ENCODE measurements at places on chromosomes 1 and 21.

GRCh38 chr1:66730462-66730861 is 21.8 kb upstream of the DYNLT5 start:
- DNase-seq = no peak

GRCh38 chr1:165738794-165739193 is 29.9 kb downstream of the TMCO1 start:
- no peak for DNase-seq

DNA sequence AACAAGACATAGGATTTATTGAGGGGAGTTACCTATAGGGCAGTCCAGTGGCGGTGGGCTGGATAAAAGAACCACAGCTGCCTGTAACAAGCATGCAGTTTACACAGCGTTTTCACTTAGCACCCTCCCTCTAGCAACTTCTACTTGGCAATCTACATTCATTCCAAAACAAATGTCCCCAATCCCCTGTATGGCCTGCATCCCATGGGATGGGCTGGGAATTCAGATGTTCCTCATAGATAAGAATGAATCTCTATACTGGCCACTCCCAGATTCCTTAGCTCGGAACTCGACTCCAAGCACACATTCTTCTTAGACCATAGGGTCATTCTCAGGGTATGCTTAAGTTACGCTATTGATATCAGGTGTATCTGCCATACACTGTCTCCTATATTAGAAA is 33.3 kb downstream of the PCP4 start:
- DNase-seq = no peak

DNA sequence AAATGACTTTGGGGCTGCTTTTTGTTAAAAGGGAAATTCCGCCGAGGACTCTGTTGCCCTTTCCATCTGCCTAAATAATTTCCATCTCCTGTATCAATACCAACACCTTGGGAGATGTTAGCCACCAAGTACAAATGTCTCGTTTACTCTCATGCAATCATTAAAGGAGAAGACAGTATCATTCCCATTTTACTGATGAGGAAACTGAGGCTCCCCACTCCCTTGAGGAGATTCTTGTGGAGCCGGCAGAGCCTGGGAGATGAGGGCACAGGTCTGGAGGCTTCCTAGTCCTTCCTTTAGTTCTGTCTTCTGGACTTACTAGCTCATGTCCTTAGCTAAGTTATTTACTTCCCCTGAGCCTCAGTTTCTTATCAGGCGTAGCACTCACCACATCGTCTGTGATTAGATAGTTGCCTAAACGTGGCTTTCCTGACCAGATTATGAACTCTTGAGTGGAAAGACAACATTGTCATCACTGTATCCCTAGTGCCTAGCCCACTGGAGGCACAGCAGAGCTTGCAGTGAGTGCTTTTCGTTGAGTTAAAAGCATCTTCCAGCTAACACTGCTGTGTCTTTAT is 81.6 kb downstream of the ADSS2 start:
- no peak for DNase-seq

- DNase-seq = no peak
These were observed 4.2 kb upstream of the GPR61 start for GRCh38 chr1:109535481-109535880.

GRCh38 chr1:183837062-183837461 is 32.1 kb downstream of the RGL1 start:
- no peak for DNase-seq

- DNase-seq = no peak
These were observed 6.2 kb downstream of the DNMT3L start for GRCh38 chr21:44255511-44255981.

DNA sequence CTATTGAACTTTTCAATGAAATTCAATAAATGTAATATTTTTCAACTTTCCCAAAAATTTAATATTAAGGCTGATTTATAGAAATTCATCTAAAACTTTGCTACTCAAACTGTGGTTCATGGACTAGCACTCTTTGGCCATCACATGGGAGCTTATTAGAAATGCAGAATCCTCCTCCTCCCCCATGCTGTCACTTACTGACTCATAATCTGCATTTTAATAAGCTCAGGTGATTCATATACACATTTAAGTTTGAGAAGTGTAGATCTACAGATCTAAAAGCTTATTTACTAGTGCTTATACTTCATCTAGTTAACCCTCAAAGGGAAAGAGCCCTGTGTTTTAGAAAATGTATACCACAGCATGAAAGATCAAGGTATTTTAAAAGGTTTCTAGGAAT is 84.3 kb downstream of the HS2ST1 start:
- DNase-seq = no peak

DNA sequence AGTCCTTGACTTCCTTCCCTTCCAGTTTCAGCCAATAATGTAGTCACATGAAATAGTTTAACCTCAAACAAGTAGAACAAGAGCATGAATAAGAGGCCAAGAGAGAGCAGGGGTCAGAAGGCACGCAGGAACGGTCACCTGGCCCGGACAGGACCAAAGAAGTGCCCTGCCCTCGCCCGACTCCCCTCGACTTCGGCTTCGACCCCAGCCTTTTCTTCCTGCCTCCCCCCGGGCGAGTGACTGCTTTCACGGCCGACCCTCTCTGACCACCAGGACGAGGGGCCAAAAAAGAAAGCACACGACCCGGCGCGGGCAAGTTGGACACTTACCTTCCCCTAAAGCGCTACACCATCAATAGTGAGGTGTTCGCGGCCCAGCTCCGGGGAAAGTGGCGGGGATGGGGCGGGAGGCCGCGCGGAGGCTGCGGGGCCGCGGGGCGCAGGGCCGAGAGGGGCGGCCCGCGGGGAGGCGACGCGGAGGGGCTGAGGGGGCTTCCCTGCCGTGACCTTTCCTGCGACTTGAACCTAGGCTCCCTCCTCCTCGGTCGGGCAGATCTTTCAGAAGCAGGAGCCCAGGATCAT is 519 bp downstream of the RERE start:
- no peak for DNase-seq

GRCh38 chr1:81874461-81874860 is 73.7 kb downstream of the ADGRL2 start:
- no peak for DNase-seq

GRCh38 chr1:243452092-243452491 is 196.3 kb downstream of the SDCCAG8 start:
- DNase-seq = peak; percentile 73

GRCh38 chr1:49677706-49678105 is 346.0 kb downstream of the AGBL4 start:
- DNase-seq = no peak

DNA sequence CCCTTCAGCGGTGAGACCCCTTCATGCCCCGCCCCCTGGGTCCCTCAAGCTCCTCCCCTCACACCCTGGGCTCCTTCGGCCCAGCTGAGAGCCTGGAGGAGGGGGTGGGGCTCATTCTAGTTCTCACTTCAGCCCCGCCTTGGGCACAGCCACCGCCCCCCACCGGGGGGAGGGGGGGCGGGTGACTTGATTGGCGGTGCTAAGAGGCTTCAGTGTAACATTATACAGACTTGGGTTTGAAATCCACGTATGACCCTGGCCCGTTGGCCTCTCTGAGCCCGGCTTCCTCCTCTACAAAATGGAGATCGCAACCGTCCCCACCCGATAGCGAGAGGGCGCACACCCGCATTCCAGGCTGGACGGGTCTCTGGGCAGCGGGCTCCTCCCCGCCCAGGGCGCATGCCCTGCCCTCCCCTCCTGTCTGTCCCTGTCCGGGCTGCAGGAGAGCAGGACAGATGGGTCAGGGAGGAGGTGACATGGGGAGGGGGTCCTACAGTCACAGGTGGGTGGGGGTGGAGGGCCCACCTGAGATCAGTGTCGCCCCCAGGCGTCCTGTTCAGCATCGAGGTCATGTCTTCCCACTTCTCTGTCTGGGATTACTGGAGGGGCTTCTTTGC is 5.1 kb downstream of the CLCNKB start:
- DNase-seq = no peak

DNA sequence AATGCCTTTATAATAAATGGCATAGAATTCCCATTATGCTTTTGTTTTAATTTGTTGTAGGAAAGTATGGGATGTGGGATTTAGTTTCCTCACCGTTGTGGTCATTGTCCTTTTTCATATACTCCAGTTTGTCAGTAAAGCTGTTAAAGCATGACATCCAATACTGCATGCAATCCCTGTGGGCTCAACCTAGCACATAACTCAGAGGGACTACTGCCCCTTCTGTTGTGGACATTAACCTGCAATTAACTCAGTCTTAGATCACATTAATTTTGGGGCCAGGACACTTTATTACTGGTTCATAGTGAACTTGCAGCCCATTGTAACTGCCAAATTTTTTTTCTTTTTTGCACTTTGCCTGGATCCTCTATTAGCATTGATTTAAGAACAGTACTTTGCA is 112.5 kb downstream of the DNM3 start:
- DNase-seq = no peak

DNA sequence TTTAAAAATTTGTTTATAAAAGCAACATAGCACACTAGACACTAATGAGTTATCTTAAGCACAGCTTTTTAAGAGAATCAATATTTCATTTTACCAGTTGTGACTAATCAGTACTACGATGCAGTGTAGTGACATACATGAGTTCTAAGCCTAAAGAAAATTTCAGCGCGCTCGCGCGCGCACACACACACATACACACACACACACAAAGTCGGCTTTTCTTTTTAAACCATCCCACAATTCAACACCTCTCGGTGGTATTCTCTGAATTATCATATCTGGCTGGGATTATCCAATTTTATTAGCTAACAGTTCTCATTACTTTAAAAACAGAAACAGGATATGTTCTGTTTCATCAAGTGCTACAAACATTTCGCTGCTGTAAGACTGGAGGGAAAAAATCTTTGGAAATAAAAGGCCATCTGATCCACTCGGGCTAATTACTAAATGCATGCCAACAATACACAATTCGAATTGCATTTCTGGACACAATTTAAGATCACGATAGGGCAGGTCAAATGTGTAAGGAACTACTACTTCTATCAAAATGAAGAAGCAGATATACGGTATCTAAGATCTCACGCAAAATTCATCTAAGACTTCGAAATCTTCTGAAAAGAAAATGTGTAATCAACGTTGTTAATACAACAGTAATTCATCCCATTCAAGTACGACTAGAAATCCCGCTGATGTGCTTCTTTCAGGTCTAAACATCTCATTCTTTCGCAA is 1.2 kb downstream of the TUT4 start:
- DNase-seq = peak; percentile 36

DNA sequence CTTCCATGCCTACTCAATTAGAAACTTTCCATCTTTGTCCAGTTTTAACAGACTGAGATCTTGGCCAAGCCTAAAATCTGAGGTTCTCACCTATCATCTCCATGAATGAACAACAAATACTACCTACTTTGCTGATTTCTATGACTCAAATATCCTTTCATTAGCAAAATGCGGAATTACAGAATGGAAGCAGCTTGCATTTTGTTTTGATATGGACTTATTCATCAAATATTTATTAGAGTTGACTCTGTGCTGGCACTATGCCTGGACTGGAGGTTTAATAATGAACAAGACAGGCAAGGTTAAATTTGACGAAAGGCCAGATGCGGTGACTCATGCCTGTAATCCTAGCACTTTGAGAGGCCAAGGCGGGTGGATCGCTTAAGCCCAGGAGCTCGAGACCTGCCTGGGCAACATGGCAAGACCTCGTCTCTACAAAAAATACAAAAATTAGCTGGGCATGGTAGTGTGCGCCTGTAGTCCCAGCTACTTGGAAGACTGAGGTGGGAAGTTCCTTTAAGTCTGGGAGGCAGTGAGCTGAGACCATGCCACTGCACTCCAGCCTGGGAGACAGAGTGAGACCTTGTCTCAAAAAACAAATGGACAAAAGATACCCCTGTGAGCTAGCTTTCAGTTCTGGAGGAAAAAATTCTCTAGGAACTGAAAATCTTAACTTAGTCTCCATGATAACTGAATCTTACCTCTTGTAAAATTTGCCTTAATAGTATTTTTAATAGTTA is 29.4 kb upstream of the SOD1 start:
- DNase-seq = no peak

- no peak for DNase-seq
These were observed 137.4 kb upstream of the BARHL2 start for GRCh38 chr1:90854397-90854924.

GRCh38 chr1:2502661-2503553 is 23.5 kb downstream of the PANK4 start:
- DNase-seq = no peak

DNA sequence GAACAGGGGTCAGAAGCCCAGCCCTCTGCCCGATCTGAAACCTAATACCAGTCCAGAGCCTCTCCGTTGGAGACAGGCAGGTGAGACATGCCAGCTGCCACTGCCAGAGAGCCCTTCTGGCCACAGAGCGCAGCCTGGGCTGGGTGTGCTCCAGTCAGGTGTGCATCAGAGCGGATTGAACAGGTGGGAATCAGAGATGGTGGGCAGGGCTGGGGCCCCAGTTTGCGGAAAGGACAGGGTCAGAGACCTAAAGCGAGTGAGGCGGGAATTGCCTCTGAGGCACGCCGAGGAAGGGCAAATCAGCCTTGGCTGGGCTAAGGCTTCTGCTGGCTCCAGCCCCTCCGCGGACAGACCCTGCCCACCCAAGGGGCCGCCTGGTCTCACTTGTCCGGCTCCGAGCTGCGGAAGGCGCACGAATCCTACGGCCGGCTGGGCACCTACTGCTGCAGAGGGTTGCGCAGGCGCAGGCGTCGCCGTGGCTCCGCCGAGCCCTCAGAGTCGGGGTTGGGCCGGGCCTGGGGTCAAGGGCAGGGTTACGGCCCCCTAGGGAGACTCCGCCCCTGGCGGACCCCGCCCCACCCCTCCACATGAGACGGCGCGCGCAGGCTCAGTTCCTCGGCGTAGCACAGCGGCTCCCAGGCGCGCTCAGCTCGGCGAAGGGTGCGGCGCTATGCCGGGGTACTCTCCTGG is 10.3 kb downstream of the CPLANE2 start:
- no peak for DNase-seq

DNA sequence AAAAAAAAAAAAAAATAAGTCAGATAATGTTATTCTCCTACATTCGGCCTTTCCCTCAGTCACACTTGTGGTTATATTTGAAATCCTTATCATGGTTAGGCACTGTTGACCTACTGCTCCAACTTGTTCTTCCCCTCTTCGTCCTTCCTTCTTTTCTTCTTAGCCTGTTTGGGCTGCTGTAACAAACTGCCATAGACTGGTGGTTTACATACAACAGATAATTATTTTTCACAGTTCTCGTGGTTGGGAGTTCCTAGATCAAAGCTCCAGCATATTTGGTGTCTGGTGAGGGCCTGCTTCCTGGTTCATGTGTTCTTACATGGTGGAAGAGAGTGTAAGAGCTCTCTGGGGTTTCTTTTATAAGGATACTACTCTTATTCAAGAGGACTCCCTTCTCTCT is 73.4 kb downstream of the RABGAP1L start:
- DNase-seq = no peak

GRCh38 chr1:45122724-45123123 is 83.7 kb downstream of the ZSWIM5 start:
- DNase-seq = no peak

GRCh38 chr1:233725423-233725822 is 111.5 kb downstream of the KCNK1 start:
- no peak for DNase-seq

DNA sequence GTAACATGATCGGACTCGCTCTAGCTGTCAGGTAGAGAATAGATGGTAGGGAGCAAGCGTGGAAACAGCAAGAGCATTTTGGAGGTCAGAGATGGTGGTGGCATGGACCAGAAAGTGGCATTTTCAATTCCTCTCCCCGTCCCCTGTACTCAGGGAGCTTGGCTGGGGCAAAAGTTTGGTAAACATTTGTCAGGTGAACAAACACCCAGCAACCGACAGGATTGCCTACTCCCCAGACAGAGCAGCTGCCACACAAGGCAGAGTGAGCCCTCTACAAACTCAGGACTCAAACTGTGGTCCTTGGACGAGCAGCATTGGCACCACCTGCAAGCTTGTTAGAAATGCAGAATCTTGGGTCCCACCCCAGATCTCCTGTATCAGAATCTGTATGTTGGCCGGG is 14.3 kb downstream of the PTAFR start:
- DNase-seq = no peak

GRCh38 chr21:32412162-32413014 is at the start of gene EVA1C:
TSS of gene EVA1C (plus strand) at chr21:32412706. CDS start at chr21:32412854, 148 bp downstream.
- DNase-seq = peak; percentile 25

Measured in inflammatory macrophage treated with lipopolysaccharide for 1 hour (primary cell).